ENCODE measurements at places on chromosomes 7 and 10. TPM values are rescaled to one million over a fixed set of nuclear protein-coding genes. Genes with fewer than 3 reads are reported as not detected.

Gene COL26A1
- not detected for total RNA-seq

DNA sequence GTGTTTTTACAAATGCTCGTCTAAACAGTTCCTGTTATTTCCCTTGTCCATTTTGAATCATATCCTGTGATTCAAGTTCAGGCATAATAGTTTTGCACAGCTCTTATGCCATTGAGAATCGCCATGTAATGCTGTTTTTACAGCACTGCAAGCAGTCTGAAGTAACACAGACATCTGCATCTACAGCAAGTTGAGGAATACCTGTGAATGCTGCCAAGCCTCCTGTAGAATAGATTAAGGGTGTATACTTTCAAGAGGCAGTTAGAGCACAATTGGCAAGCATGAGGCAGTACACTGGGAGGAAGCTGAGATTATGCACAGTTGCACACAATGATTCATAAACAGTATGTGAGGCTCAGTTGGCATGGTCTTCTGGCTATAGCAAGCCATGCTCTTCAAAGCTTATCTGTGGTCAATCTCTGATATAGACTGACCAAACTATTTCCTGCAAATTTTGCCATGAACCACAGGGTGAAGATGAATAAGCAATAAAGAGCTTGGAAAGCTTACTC is 121.9 kb upstream of the AKR1E2 start:
- DNase-seq, result peak; percentile 90

GRCh38 chr7:36045326-36045725 is 107.7 kb upstream of the EEPD1 start:
- DNase-seq, result no peak

DNA sequence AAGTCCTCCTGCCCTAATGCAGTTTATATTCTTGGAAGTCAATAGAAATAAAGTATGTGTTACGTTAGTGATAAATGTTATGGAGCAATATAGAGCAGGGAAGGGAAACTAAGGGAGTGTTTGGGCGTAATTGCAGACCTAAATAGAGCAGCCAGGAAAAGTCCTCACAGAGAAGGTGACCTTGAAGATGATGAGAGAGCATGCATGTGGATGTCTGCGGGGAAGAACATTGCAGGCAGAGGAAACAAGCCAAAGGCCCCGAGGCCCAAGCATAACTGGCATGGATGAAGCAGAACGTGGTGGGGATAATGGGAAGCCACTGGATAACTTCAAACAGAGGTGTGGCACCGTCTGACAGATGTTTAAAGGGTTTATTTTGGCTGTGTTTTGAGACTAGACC is 12.5 kb downstream of the ADD3 start:
- DNase-seq, result no peak

Gene AGFG2
- total RNA-seq, result 28.0 TPM

Gene DGKI
- total RNA-seq, result 4.2 TPM

Gene CYP26C1
- total RNA-seq, result not detected

- no peak for DNase-seq
Measured at GRCh38 chr7:122199171-122199570, 55.1 kb upstream of the AASS start.

Gene CWF19L1
- 33.5 TPM for total RNA-seq

Data from LHCN-M2 (cell line).